ENCODE measurements at places on chromosomes 11 and 22.

DNA sequence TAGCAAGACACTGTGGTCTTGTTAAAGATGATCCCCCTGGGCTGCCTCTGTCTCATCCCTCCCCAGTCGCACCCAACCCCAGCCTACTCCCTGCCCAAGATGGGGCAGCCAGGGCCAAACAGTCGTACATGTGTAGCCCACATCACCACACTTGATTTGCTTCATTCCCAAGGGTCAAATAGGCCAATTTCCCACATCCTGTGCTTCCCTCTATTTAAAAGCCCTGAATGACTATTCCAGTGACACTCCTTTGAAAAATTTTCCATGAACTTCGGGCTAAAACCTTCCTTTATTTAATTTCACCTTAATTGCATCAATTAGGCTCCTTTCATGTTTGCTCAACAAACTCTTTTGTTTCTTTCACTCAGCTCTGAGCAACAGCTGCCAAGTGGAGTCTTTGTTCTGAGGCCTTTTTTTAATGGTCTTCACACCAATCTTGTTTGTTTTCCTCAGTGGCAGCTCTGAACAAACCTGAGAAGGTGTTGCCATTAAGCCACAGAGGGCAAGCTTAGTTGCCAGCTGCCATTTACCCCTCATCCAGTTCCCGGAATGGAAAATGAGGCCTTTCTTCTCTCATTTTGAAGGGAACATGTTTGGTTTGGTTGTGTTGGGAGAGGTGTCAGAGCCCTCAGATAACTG, 126.9 kb downstream of the APIP start:
- no peak for DNase-seq

DNA sequence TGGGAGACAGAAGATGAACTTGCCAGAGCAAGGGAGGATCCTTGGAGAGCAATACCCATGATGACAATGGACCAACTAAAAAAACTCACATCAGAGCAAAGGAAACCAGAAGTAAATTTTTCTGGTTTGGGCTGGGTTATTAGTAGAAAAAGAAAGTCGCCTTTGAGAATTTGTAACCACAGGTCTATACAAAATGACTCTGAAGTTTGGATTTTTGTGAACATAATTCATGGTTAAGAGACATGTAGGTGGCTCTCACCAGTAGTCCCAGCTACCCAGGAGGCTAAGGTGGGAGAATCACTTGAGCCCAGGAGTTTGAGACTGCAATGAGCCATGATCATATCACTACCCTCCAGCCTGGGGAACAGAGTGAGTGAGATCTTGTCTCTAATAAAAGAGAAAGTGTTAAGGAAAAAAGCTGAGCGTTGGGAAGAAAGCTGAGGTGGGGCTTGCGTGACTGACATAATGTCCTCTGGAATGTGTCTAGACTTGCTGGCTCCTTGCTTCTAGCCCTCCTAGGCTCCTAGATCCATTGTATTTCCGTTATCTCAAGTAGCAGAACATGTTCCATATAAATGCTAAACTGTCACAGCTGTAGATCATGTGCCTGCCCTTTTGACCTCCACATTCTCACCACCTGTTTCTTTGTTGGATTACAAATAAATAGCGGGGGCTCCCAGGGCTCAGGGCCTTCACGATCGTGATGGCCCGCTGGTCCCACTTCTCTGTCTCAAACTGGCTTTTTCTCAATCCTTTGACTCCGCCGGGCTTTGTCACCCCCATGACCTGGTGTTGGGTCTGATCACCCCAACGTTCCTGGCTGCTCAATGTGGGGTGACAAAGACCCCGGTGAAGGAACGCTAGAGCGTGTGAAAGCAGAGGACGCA, 56.2 kb upstream of the SC5D start:
- DNase-seq: peak; percentile 35

- no peak for DNase-seq
Measured at GRCh38 chr22:25407859-25408229, 156.6 kb upstream of the GRK3 start.

GRCh38 chr11:60801194-60801593, 16.1 kb downstream of the MS4A10 start:
- DNase-seq: no peak

- no peak for DNase-seq
Measured at GRCh38 chr11:132285631-132286030, 915.2 kb downstream of the NTM start.

GRCh38 chr11:28338371-28338770, 230.2 kb downstream of the METTL15 start:
- peak; percentile 7 for DNase-seq

- DNase-seq: peak; percentile 6
Measured at GRCh38 chr11:73001615-73002014, 140.5 kb downstream of the FCHSD2 start.

GRCh38 chr11:18010977-18011586, 1.8 kb downstream of the SERGEF start:
- DNase-seq: no peak

DNA sequence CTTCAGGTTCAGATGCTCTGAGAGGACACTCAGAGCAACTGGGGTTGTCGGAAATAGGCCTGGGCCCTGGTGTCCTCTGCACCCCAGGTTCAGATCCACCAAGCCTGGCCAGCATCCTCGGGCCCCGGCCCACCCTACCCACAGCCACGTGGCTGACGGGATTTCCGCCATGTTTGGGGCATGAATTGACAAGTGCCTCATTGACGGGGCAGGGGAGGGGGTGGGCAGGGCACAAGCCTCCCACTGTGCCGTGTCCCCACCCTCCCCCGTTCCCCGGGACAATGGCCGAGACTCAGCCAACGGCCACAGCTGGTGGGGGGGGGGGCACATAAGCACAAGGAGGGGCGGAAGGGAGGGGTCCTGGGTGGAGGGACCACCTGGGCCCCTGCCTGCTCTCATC, 8.5 kb downstream of the MYRF start:
- no peak for DNase-seq

- peak; percentile 75 for DNase-seq
Measured at GRCh38 chr11:66335531-66336233, 552 bp downstream of the RIN1 start.

DNA sequence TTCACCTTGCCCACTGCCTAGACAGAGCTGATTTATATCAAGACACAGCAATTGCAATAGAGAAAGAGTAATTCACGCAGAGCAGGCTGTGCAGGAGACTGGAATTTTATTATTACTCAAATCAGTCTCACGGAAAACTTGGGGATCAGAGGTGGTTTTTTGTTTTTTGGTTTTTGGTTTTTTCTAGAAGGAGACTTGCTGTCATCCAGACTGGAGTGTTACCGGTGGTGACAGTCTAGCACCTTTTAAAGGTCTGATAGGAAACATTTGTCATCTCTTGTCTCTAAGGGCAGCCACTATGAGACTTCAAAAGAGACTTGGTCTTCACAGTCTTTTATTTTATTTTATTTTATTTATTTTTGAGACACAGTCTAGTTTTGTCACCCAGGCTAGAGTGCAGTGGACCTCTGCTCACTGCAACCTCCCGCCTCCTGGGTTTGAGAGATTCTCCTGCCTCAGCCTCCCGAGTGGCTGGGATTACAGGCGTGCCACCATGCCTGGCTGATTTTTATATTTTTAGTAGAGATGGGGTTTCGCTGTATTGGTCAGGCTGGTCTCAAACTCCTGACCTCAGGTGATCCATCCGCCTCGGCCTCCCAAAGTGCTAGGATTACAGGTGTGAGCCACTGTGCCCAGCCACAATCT, 19.1 kb downstream of the APOBEC3H start:
- no peak for DNase-seq

DNA sequence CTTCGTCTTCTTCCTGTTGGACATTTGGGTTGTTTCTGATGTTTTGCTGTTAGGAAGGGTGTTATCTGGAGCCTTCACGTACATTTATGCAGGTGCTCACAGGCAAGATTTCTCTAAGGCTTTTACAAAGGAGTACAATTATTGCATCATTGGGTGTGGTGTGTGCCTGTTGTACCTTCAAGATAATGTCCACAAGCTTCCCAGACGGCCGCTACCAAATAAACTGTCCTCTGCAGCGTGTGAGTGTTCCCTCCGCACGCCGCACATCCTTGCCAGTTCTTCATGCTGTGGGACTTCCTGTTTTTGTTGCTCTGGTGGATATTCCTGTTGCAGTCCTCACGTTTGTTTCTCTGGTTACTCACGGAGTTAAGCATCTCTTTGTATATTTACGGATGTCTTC, 133.3 kb downstream of the TBC1D22A start:
- no peak for DNase-seq

- no peak for DNase-seq
Measured at GRCh38 chr11:62137881-62138629, 14.2 kb downstream of the INCENP start.

GRCh38 chr11:31607914-31608313, 98.3 kb downstream of the ELP4 start:
- DNase-seq: no peak

- DNase-seq: no peak
Measured at GRCh38 chr22:22618923-22619322, 25.5 kb upstream of the GGTLC2 start.

- DNase-seq: no peak
Measured at GRCh38 chr11:104352036-104352435, 188.1 kb upstream of the PDGFD start.

- DNase-seq: no peak
Measured at GRCh38 chr22:36713436-36713835, 9.9 kb upstream of the CACNG2 start.

- peak; percentile 55 for DNase-seq
Measured at GRCh38 chr11:34926831-34927132, 10.4 kb downstream of the PDHX start.

DNA sequence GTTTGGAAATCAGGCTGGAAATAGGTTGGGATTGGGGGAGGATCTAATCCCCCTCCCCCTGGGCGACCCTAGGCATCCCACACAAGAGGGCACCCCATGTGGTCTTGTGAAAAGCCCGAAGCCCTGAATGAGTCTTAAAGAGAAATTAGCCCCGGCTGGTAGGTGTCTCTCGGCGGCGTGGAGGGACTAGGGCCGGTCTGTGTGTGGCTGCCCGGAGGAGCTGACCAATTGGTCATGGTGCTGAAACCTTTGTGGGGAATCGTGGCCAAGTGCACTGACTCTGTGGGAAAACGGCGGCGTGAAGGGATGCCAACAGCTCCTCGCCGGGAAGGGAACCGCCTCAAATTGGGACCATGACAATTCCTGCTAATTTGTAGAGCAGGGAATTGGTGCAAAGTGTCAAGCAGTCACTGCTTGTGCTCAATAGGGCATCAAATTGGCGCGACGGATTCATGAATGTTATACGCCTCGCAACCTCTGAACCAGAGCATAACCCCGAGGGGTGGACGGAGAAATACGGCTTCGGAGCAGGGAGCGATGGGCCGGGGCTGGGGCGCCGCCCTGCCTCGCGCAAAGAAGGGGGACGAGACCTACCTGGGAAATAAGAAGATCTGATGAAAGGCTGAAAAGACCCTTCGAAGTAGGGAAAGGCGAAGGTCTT, 1.5 kb downstream of the DBX1 start:
- DNase-seq: peak; percentile 57

- DNase-seq: no peak
Measured at GRCh38 chr11:34134765-34135164, 29.3 kb downstream of the NAT10 start.

- DNase-seq: no peak
Measured at GRCh38 chr11:72497731-72498130, 63.4 kb upstream of the CLPB start.

DNA sequence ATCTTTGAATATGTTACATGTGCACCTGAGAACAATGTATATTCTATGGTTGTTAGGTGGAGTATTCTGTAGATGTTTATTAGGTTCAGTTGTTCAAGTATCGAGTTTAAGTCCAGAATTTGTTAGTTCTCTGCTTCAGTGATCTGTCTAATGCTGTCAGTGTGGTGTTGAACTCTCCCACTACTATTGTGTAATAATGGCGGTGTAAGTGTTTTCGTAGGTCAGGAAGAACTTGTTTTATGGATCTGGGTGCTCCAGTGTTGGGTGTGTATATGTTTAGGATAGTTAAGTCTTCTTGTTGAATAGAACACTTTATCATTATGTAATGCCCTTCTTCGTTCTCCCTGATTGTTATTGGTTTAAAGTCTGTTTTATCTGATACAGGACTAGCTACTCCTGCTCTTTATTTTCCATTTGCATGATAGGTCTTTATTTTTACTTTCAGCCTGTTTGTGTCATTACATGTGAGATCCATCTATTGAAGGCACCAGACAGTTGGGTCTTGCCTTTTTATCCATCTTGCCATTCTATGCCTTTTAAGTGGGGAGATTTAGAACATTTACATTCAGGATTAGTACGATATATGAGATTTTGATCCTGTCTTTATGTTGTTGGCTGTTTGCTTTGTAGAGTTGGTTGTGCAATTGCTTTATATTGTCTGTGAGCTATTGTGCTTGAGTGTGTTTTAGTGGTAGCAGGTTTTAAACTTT, 121.6 kb downstream of the DDX10 start:
- no peak for DNase-seq

DNA sequence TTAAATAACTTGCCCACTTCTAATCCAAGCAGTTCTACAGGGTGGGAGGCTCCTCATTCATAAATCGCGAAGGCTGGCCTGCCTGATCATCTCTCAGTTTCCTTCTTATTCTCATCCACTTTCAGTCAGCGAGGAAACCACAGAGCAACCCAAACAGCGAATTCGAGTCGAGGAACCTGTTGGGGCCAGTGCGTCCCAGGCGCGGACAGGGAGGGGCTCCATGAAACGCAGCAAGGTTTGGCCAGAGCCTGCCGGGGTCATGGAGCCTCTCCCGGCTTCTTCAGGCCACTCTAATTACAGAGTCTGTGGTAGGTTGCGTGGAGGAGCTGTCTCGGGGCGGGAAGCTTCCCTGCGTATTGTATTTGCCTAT, 741 bp upstream of the NAV2 start:
- no peak for DNase-seq

DNA sequence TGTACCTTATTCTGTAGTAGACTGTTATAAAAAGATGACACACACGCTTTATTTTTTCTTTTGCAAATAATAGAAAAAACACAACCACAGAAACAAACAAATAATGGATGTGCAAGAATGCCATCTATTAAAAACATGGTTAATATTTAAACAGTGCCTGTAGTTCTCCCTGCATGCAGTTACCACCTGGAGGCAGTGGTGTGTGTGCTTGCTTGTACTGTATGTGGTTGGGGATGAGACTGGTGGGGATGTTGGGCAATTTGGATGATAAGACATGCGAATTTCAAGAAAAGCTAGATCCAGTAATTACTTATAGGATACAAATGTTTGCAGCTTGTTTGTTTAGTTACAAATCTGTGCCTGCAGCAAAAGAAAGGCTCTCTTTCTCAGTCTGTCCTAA, 3.6 kb downstream of the C11orf87 start:
- DNase-seq: peak; percentile 21

DNA sequence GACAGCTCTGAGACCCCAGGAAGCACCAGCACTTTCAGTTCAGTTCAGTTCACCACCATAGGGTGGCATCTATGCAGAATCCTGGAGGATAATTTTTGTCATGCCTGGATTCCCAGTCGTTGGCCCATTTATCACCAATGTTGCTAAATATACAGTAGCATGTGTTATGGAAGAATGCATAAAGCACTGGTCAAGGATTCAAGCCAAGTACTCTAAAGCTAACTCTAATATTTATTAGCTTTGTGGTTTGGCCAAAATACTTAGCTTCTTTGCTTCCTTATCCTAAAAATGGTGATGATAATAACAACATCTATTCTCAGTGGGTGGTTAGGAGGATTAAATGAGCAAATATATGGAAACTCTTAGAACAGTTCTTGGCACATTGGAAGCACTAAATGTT, 294.7 kb upstream of the ZC3H12C start:
- no peak for DNase-seq

Data from EL (cell line).